ENCODE measurements at places on chromosomes 16 and 17.
A peak's percentile ranks its signal among the peaks of the same experiment; 100 is the strongest.

GRCh38 chr17:81456798-81457197 lies 55.8 kb downstream of the ACTG1 start:
- DNase-seq, result no peak

DNA sequence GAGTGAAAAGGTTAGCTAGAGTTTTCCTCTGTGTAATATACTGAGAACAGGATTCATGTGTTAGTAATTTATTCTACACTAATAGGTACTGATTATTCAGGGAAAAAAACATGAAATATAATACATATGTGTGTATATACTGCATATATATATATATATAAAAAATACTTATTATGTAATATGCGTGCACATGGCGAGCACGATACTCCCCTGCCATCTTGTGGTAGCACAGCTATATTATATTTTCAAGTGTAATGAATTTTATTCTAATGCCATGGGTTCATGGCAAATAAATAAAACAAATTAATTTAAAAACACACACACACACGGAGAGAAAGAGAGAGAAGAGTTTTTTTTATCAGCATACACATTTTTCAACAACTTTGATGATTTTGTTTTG lies 460.6 kb downstream of the KCNJ2 start:
- no peak for DNase-seq

GRCh38 chr17:47981462-47981861 lies 10.5 kb downstream of the CDK5RAP3 start:
- no peak for DNase-seq

DNA sequence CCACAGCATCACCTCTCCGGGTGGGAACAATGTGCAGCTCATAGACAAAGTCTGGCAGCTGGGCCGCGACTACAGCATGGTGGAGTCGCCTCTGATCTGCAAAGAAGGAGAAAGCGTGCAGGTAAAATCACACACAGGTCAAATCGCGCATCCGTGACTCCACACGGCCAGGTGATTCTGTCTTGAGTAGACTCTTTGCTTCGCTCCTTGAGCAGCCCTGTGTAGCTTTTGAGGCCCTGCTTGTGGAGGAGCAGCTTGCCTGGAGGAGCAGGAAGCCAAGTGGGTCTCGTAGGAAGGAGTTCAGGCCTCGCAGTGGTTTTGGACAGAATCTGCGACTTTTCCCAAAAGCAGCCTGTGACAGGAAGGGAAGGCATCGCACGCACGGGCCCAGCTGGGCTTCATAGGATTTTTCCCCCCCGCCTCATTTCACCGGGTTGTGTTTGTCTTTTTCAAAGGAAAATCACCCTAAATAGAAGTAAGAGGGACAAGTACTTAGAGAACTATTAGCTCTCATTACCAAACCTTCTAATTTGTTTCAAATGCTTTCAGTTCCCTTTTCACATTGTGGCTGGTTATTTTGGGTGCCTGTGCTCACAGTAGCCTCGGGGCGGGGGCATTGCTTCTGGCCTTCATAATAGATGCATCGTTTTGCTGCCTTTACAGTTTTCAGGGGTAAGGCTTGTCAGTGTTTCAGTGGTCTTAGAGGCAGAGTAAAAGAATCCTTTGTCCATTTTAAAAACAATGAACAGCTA lies 71.5 kb downstream of the SEC14L1 start:
- no peak for DNase-seq

GRCh38 chr16:76108460-76108859 lies 168.7 kb upstream of the CNTNAP4 start:
- no peak for DNase-seq

DNA sequence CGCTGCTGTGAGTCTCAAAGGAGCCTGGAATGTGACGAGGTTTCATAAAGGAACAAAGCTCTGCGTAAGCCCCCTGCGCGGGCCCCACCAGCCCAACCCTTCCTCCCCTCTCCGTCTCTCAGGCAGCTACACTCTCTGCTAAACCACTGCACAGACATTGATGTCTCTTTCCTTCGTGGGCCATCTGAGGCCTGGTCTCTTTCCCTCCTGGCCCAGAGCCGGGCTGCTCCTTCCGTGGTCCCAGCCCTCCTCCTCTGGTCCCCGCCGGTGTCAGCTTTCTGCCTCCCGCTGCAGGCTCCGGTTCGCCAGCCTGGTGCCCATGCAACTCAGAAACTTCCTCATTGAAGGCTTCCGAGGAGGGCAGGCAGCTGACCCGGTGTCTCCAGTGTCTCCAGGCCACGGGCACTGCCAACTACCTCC lies 7.4 kb downstream of the SCARF1 start:
- no peak for DNase-seq

- DNase-seq, result no peak
These were observed 36.3 kb downstream of the LYRM9 start for GRCh38 chr17:27856676-27857432.

GRCh38 chr16:75653922-75654321 lies 6.3 kb downstream of the TERF2IP start:
- no peak for DNase-seq

- no peak for DNase-seq
These were observed 5.6 kb upstream of the SLC38A10 start for GRCh38 chr17:81300586-81301155.

GRCh38 chr17:43212641-43213490 lies 1.2 kb downstream of the TMEM106A start:
- DNase-seq, result no peak

DNA sequence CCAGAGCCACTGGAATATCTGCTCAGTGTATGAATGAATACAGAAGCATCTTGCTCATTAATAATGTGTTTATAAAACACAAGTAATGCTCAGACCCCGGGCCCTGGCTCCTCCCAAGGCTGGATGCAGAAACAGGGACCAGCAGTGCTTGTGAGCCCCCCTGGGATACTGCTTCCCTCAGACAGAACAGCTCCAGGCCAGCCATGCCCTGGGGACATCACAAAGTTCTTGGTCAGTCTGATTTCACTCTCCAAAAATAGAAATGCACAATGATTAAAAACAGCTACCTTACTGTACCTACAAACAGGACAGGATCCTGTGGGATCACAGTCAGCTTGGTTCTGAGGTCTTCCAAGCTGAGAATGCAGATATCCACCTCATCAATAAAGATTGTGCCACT lies 68.2 kb downstream of the ABCC12 start:
- no peak for DNase-seq

DNA sequence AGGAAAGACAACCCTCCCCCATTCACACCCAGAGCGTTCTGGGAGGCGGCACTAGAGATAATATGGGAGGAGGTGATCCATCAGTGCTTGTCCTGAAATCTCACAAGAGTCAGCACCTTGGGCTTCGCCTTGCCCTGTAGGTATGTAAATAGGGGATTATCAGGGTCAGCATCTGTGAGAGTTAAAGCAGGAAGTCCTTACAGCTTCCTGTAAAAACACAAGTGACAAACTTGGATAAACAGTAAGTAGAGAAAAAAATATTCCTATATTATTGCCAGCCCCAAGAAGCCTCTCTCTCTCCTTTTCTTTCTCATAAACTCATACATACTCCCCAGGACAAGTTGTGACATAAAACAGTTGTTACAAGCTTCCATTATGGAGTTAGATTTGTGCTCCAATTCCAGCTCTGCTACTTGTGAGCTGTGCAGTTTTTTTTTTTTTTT lies 187.7 kb downstream of the MAF start:
- DNase-seq, result no peak

DNA sequence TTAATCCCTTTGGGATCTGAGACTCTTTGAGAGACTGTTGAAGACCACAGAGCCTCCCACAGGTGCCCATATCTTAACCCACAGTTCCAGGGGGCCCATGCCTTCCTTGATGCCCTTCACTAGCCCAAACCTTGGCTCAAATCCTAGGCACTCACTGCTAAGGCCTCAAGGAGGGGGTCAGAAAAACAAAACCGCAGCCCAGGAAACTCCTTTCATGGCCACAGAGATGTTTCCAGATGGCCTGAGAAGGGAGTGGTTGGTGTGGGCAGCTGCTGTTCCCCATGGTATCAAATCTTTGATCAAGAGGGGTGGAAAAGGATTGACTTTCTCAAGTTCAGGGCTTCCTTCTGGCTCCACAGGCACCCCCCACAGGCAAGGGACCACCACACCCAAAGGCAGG lies 44.7 kb downstream of the CDH1 start:
- DNase-seq, result no peak

GRCh38 chr17:32104158-32104557 lies 38.1 kb upstream of the RHOT1 start:
- no peak for DNase-seq

GRCh38 chr16:20903899-20904506 lies 3.4 kb downstream of the LYRM1 start:
- DNase-seq, result no peak

DNA sequence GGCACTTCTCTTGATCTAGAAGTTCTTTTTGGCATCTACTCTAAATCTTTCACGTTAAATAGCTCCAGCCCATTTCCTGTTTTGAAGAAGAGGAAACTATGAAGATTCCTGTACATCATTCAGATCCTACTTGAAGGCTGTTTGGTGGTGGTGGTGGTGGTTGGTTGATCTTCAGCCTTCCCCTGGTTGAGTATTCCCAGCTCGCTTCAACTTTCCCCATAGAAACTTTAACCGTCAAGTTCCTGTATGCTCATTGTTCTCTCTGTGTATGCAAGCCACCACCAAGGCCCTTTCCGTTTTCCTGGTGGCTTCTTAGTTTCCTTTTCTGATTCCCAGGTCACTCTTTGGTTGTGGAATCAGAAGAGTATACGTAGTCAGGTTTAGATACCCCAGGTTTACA lies 3.3 kb downstream of the LRRC46 start:
- DNase-seq, result no peak

GRCh38 chr17:48621410-48622392 lies 4.5 kb downstream of the HOXB9 start:
- DNase-seq, result no peak

- no peak for DNase-seq
These were observed 56.9 kb downstream of the WWP2 start for GRCh38 chr16:69818891-69819545.

- DNase-seq, result no peak
These were observed 22.5 kb upstream of the MEAK7 start for GRCh38 chr16:84526794-84527531.

- DNase-seq, result no peak
These were observed 2.0 kb upstream of the RASL10B start for GRCh38 chr17:35729405-35729833.

DNA sequence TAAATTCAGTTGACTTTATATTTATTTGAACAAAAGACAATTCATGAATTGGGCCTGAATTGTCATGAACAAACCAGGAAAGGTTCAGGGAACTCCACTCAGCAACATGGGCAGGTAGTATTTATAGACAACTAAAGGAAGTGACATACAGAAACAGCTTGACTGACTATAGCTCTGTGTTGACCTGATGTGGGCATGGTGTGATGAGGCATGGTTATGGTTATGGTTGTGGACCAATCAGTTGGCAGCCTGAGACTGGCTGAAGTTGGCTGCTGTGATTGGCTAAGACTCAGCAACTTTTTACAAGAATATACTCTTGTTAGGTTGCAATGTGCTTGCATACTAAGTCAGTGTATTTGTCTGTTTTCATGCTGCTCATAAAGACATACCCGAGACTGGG lies 108.4 kb downstream of the HS3ST3B1 start:
- no peak for DNase-seq

DNA sequence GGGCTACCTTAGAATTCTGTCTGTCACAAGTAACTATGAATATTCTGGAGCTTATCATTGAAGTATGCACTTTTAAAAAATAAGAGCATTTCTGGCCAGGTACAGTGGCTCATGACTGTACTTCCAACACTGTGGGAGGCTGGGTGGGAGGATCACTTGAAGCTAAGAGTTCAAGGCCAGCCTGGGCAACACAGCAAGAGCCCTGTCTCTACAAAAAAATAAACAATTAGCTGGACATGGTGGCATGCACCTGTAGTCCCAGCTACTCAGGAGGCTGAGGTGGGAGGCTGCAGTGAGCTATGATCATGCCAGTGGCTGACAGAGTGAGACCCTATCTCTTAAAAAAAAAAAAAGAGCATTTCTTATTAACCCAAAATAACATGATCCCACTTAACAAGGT lies 60.0 kb upstream of the BRD7 start:
- DNase-seq, result no peak

GRCh38 chr16:84005391-84005790 lies 37.2 kb downstream of the SLC38A8 start:
- no peak for DNase-seq

DNA sequence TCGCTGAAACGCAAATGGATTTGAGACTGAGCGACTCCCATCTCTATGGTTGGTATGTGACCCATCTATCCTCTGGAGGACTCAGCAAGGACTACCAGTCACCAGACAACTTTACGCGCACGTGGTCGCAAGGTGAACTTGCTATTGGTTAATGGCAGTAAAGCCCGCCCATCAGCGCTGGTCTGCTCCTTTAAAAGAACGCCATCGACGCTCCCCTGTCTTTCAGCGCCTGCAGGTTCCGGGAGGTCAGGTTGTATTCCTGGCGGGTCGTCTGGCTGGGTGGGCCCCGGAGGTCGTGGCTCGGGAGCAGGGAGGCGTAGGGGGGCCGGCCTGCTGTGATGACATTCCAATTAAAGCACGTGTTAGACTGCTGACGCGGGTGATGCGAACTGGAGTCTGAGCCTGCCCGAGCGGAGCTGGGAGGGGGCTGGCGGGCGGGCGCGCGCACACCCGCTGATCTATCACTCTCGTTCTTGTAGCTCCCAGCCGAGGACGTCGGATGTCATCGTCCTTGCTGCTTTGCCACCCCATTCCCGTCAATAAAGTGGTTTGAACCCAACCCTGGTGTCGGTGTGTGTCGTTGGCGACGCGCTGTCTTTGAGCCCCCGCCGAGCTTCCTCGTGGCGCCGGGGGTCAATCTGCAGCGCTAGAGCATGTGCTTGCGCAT lies 15.9 kb upstream of the ERN1 start:
- DNase-seq, result peak; percentile 93

- DNase-seq, result no peak
These were observed 293.6 kb upstream of the CDH11 start for GRCh38 chr16:65415460-65415859.

DNA sequence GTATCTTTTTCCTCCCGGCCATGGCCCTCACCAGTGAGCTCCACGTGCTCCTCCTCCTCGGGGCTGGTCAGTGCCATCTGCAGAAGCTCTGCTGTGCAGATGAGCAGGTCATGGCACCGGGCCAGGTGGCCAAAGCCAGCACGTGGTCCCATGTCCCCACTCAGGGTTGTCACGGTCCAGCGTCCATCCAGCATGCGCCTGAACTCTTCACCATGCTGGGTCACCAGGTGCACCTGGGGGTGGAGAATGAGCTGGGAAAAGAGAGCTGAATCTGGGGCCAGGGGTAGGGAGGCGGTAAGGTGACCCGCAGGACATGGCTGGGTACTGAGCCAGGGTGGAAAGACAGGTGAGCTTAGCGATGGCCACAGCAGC lies 1.3 kb downstream of the DHX58 start:
- no peak for DNase-seq

DNA sequence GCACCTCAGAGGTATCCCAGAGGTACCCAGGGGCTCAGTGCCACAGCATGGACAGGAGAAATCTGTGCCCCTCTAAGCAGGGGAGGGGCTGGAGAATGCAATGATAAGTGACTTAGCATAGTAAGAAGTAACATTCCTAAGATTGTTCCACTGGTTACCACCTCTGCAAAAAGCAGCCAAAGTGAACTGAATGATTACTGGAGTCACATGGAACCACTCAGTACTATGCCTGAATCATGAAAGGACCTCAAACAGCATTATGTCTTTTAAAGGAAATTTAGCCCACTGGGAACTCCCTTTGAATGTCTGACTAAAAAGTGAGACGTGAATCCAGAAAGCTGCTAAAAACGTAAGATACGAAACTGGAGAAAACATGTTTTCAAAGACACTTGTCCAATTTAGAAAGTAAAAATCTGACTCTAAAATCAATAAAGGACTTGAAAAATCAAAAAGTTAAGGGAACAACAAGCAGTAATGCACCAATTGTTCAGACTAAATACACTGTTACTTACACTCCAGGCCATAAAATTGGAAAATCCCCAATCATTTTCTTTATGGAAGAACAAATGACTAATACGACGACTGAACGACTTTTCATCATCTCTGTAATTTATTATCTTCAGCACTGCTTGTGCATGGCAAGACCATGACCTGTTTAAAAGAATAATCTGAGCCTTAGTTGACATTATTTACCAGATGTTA lies 38.6 kb downstream of the LITAFD start:
- DNase-seq, result no peak

All from effector memory CD8-positive, alpha-beta T cell (primary cell).